ENCODE measurements at places on chromosomes 5 and 9.
A peak's percentile ranks its signal among the peaks of the same experiment; 100 is the strongest.

- DNase-seq, result no peak
Measured at GRCh38 chr5:113692891-113693457, 179.5 kb downstream of the YTHDC2 start.

- DNase-seq, result no peak
Measured at GRCh38 chr5:33372721-33373472, 67.9 kb upstream of the TARS1 start.

DNA sequence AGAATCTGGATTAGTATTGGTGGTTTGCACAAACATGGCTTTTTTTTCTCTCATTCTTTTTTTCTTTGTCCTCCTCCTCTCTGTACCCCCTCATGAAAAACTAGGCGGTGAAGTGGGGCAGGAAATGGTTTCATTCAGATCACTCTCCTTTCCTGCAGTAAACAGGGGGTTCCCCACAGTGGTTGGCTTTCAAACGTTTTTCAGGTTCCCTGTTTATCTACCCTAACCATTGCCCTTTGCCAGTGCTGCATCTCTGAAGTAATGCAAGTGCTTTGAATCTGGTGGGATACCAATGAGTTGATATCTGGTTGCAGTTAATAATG is 29.8 kb downstream of the NR4A3 start:
- no peak for DNase-seq

GRCh38 chr5:110790673-110791072 is 51.9 kb downstream of the SLC25A46 start:
- DNase-seq, result no peak

- no peak for DNase-seq
Measured at GRCh38 chr9:112249277-112249676, 74.2 kb upstream of the SUSD1 start.

- no peak for DNase-seq
Measured at GRCh38 chr5:86442036-86442745, 175.6 kb upstream of the COX7C start.

DNA sequence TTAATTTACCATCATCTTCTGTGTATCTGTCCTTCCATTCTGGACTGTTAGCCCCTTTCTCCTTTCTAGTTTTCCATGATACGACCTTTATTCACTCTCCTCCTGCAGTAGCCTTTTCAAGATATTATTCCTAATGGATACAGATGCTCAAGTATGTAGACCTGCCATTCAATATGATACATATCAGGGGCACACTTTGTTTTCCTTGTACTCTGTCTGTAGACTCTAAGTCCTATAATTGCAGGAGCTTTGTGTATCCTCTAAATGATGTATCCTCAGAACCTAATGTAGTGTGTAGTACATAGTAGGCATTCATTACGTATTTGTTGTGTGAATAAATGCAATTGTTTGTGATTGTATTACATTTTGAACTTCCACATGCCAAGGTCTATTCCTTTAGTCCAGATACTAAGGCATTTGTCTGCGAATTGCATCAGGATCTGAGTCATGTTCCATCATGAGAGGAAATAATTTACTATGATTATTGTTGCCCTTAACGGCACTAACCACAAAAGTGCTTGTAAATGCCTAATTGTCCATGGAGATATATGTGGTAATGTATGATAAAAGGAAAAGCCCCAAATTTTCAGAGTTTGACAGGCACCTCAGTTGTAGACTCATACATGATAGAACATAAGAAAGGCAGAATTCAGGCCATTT is 57.1 kb upstream of the IZUMO3 start:
- no peak for DNase-seq

DNA sequence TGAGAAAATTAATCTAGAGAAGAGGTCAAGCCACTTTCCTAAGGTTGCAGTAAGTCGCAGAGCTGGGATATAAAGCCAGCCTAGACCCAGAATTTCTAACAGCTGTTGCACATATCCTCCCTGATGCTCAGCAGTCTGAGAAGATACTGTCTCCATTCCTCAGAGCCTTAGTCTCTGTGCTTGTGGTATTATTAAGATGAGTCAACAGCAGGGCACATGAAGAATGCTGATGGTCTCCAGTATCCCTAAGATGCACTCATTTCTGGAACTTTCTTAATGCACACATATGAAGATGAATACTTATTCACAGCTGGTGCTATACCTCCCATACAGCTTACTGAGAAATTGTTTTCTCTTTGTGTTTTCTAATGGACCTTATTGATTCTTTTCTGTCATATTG is 32.5 kb downstream of the SGCD start:
- no peak for DNase-seq

- DNase-seq, result no peak
Measured at GRCh38 chr9:6965566-6965965, 207.8 kb downstream of the KDM4C start.

- no peak for DNase-seq
Measured at GRCh38 chr5:180598797-180599589, 7.7 kb upstream of the SCGB3A1 start.

DNA sequence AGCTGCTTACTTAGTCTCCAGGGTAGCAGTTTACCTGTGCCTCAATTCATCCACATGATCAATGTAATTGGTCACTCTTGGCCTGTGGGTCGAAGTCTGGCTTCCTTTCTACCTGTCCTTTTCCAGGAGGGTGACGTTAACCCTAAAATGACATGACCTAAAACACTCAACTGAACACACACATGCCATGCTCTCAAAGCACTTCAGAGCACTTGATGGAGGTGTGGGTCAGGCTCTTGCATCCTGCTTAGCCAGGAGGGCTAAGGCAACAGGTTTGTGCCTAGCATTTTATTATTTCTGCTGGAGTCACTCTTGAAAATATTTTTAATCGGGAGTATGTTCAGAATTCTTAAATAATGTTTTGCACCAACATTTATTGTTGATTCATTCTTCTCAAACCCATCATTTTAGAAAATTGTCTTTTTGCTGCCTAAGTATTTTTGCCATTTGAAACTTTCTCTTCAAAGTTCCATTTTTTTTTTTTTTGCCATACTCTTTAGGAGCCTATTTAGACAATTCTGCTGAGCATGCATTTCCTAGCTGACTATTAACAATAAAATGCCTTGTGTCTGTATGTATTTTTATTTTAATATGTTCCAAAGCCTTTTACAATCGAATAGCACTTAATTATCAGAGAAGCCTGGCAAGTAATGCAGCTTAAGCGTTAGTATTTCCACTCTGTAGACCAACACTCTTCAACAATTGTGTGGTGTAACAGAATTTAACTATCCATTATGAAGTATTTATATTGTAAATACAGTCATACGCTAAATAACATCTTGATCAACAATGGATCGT is 59.1 kb downstream of the ATP10B start:
- DNase-seq, result no peak

DNA sequence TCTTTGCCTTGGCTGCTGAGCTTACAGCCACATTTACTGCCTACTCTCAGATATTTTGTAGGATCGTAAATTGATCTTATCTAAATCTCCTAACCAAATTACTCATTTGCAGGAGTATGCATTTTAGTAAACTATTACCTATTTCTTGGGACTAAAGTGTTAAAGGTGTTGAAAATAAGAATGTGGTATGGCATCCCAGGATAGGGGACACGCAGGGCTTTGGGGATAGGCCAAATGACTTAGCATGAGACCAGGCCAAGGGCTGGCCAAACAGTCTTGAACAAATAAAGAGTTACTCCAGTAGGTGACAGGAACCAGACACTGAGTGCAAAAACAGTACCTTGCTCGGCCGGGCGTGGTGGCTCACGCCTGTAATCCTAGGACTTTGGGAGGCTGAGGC is 25.1 kb downstream of the TBC1D2 start:
- DNase-seq, result no peak

DNA sequence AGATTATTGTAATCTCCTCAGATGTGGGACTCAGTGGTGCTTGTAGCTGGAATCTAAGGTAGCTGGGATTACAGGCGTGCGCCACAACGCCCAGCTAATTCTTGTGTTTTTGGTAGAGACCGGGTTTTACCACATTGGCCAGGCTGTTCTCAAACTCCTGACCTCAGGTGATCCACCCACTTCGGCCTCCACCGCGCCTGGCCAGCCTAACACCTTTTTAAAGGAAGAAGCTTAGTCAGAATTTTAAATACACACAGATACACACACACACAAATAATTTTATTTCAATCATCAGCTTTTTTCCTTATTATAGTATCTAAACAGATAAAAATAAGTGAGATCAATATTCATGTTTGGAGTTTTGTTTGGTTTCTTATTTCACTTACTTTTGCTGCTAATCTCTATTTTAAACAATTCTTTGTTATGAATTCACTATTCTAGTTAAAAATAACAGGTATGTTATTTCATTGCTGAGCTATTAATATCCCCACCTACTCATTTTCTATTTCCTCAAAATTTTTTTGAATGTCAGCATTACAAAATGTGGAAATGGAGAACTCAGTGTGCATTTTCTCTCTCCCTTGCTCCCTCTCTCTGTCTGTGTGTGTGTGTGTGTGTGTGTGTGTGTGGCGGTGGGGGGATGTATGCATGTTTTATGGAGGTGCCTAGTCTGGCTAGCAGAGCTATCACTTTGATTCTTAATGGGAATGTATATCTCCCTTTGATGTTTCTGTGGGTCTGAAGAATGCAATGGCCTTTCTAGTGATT is 960.6 kb upstream of the DMAC1 start:
- no peak for DNase-seq

DNA sequence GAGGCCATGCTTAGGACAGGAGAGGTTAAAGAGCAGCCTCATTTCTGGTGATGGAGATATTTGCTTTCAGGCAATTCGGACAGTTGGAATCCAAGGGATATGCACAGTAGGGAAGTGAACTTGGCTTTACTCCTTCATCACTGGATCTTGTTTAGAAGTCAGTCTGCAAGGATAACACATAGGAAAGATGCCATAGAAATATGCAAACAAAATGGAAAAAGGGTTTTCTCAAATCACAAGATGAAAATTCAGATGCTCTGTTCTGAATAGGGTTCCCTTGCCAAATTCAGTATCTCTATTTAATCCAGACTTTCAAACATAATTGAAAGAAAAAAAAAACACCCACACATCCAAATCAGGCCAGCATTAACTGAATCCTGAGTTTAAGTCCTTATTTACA is 166.9 kb downstream of the MEF2C start:
- no peak for DNase-seq

- peak; percentile 22 for DNase-seq
Measured at GRCh38 chr9:36486933-36487481, 85.7 kb upstream of the MELK start.

DNA sequence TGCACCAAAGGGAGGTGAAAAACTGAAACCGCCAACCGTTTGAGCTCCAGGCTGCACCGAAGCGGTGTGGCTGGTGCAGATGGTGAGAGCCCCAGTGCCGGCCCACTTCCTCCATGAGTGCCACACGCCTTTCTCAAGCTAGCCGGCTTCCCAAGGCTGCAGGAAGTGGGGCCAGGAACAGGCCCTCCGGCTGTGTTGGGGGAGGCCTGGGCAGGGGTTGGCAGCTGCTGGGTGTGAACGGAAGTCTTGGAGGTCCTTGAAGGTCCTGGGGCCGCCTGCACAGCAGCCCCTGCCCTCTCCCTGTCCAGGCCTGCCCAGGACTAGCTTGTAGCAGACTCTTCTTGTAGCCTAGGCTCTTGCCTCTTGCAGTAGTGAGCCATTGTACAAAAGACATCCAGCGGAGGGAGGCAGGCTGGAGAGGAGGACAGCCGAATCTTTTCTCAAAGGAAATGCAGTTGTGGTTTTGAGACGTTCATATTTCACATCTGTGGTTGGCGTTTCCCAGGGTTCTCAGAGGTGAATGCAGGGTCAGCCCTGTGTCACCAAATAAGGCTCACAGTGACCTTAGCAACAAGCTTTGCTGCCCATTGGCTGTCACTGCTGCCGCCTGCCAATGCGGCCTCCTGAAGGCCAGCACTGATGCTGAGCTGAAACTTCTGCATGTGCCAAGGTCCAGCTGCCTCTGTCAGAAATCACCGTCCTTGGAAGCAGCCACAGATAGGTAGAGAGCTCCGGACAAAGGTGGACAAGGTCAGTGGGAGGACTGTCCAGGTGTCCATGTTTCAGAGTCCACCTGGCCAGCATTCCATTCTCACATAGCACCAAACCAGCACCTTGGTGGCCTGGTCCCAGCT is 23.9 kb downstream of the IRF1 start:
- no peak for DNase-seq

- no peak for DNase-seq
Measured at GRCh38 chr9:98374385-98375051, 119.1 kb upstream of the TBC1D2 start.

DNA sequence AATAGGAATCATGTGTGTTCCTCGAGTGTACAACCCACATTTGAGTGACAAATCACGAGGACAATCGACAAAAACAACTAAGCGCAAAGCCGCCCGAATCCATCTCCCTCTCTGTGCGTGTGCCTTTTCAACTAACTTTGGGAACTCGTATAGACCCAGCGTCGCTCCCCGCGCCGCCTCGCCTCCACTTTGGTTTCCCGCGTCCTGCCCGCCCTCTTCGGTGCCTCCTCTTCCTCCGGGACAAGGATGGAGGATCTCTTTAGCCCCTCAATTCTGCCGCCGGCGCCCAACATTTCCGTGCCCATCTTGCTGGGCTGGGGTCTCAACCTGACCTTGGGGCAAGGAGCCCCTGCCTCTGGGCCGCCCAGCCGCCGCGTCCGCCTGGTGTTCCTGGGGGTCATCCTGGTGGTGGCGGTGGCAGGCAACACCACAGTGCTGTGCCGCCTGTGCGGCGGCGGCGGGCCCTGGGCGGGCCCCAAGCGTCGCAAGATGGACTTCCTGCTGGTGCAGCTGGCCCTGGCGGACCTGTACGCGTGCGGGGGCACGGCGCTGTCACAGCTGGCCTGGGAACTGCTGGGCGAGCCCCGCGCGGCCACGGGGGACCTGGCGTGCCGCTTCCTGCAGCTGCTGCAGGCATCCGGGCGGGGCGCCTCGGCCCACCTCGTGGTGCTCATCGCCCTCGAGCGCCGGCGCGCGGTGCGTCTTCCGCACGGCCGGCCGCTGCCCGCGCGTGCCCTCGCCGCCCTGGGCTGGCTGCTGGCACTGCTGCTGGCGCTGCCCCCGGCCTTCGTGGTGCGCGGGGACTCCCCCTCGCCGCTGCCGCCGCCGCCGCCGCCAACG is at the start of gene GPR150:
Gene GPR150, plus strand, starts transcription at position 58 of the 840 bp plus-strand sequence. Its CDS starts 189 bp downstream, at position 247.
- DNase-seq, result peak; percentile 59

DNA sequence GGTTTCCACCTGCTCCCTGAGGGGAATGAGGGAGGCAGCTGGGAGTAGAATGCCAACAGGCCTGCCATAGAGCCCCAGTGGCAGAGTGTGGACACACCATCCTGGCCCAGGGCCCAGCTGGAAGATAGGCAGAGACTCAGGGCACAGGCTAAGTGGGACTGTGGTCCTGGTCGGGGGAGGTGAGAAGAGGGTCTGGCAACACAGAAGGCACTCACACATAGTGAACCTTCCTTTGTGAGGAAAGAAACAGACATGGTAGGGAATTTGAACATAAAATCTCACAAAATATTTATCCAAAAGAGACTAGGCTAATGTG is 41.2 kb downstream of the WDR36 start:
- no peak for DNase-seq

All from gastrocnemius medialis (tissue), 4 donors.